ENCODE measurements at places on chromosomes 1 and 21.

DNA sequence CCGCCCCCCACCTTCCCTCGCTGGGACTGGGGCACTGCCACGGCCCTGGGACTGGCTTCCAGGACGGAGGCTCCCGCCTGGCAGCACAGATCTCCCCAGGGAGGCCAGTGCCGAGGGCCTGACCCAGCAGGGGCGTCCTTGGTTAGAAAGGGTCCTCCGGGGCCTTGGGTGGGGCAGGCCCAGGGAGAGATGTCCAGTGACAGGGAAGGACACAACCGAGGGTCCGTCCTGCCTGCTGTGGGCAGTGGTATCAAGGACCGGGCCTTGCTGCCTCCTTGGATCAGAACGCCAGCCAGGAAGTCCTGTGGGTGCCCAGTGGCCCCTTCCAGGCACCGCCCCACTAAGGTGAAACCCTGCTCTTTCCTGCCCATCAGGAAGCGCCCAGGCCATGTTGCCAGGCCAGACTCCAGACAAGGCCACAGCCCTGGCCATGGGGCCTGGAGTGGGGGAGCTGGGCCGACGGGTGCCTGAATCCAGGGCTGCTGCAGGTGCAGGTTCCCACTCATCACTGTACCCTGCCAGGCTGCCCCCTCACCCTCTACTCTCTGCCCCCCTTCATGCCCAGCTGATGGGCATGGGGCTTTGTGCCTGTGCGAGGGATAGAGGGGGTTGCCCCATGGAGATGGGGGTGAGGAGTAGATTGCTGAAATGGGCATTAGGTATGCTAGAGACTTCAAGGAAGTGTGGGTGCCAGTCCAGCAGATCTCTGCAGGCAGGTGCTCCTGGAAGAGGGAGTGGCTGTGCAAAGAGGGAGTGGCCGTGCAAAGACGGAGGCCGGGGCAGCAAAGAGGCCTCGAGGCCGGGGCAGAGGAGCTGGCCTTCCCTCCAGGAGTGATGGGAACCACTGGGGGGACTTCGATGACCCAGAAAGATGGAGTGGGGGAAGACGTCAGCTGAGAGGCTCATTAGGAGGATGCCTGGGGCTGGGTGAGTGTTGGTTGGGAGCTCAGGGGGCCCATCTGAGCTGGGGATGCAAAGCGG lies 2.2 kb upstream of the PRKCZ start:
- DNase-seq, result no peak

- no peak for DNase-seq
Measured at GRCh38 chr1:220768126-220768601, 18.5 kb upstream of the MTARC1 start.

DNA sequence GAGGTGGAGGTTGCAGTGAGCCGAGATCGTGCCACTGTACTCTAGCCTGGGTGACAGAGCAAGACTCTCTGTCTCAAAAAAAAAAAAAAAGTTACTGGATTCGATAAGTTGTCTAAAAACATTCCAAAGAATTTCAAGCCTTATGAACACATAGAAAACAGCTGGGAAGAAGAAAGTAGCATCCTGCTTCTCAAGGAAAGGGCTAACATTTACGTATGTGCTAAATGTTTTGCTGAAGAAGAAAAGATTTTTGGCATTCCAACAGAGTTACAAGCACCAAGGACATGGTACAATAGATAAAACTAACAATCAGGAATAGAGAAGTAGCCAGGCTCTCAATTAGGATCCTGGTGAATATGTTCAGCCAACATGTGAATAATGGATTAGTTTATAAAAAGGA lies 69.8 kb downstream of the HFM1 start:
- no peak for DNase-seq

- no peak for DNase-seq
Measured at GRCh38 chr1:156101880-156102279, 12.6 kb upstream of the LMNA start.

- peak; percentile 4 for DNase-seq
Measured at GRCh38 chr1:14672005-14672404, 73.5 kb downstream of the KAZN start.

- no peak for DNase-seq
Measured at GRCh38 chr1:198633675-198634121, 5.1 kb upstream of the PTPRC start.

DNA sequence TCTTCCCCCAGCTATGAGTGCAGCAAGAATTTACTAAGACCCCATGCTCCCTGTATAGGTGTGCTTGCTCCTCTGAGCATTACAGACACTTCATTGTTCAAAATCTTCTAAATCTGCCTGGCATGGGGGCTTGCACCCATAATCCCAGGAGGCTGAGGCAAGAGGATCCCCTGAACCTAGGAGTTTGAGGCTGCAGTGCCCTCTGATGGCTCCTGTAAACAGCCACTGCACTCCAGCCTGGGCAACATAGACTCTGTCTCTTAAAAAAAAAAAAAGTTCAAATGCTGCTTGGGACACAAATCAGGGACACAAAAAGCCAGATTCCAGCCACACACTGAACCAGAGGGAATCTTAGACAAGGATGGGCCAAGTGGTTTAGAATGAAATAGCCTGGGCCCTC lies 3.4 kb upstream of the ACOT7 start:
- no peak for DNase-seq

- no peak for DNase-seq
Measured at GRCh38 chr1:58649555-58649954, 50.3 kb downstream of the MYSM1 start.

DNA sequence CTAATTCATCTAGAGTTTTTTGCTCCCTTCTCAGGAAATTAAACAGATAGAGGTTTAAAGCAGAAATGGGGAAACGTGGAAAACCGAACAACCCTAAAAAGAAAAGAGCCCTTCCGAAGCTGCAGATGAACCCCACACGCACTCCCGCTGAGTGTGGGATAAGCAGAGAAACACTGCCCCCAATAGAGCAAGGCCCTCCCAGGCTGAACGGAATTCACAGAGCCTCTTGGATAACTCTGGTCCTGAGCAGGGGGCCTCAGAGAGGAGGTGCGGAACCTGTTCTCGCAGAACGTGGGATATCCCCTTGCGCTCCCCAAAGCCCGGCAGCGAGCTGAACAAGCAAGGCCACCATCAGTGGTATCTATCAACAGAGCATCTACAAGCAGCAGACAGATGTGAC lies 44.9 kb downstream of the SSBP3 start:
- no peak for DNase-seq

DNA sequence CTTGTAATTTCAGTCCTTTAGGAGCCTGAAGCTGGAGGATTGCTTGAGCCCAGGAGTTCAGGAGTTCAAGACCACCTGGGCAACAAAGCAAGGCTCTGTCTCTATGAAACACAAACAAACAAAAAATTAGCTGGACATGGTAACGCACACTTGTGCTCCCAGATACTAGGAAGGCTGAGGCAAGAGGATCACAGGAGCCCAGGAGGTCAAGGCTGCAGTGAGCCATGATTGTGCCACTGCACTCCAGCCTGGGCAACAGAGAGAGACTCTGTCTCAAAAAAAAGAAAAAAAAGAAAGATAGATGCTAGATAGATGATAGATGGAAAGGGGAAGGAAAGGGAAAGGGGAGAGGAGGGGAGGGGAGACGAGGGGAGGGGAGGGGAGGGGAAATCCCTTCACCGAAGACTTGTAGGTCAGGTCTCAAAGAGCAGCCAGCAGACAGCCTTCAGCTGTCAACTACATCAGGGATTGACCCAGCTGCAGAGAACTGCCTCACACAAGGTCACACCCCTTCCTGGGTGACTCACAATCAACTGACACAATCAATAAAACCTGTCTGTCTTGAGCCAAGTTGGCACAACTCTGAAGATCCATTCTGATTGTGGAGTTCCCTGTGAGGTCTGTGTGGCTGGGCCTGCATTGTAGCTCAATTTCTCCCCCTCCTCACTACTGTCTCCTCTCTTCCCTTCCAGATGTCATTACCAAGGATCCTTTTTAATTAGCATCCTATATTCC lies 200.6 kb downstream of the RGS7 start:
- DNase-seq, result no peak

- no peak for DNase-seq
Measured at GRCh38 chr1:47302472-47302871, 11.5 kb downstream of the STIL start.

DNA sequence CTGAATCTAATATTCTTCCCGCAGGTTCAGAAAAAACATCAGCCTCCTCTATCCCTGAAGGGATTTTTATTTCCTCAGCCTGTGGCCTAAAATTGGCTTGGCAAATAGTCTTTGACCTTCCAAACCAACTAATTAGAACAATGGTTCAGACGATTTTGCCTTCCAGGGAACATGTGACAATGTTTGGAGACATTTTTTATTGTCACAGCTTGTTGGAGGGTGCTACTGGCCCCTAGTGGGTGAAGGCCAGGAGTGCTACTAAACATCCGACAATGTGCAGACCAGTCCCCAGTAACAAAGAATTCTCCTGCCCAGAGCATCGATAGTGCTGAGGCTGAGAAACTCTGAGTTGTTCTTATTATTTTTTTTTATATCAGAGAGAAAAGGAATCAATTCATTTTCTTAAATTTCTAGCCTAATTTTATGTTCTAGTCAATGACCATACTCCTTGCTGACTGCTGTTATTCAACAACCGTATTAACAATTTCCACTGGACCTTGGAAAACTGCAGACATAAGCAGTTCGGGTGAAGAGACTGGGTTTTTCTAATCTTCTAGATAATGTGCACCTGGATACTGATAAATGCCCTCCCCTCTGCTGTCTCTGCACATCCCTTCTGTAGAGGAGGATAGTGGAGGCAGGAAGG lies 280.7 kb downstream of the LMX1A start:
- DNase-seq, result no peak

DNA sequence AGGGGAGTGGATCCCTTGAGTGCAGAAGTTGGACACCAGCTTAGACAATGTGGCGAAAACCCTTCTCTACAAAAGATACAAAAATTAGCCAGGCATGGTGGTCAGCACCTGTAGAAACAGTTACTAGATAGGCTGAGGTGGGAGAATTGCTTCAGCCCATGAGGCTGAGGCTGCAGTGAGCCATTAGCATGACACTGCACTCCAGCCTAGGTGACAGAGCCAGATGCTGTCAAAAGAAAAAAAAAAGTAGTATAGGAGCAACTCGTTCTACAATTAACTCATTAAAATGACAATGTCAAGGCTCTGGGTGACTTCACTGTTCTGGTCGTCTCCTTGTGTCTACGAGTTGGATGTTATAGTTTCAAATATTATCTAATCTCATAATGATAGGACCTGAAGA lies 370.6 kb upstream of the NCAM2 start:
- no peak for DNase-seq

- DNase-seq, result no peak
Measured at GRCh38 chr1:147808025-147808424, 47.6 kb upstream of the GJA5 start.

GRCh38 chr1:200899015-200899386 lies 4.3 kb downstream of the INAVA start:
- DNase-seq, result no peak

GRCh38 chr1:152145769-152146168 lies 13.3 kb downstream of the RPTN start:
- DNase-seq, result no peak

GRCh38 chr1:35364741-35365140 lies 96.2 kb downstream of the ZMYM4 start:
- DNase-seq, result no peak

DNA sequence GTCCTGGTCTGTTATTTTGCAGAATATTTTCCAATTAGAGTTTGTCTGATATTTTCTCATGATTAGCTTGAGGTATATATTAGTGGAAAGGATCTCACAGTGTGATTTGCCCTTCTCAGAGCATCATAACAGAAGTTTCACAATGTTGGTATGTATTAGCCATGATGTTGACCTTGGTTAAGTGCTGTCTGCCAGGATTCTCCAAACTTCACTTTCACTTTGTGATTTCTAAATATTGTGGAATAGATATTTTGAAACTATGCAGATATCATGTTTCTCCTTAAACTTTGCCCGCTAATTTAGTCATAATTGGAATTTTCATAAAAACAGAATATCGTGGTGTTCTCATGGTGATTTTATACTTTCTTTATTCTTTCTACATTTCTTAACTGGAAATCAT lies 98.0 kb upstream of the DEPDC1 start:
- no peak for DNase-seq

GRCh38 chr1:64268653-64269557 lies 65.5 kb downstream of the UBE2U start:
- peak; percentile 35 for DNase-seq

GRCh38 chr21:42414928-42415769 lies 11.4 kb downstream of the UBASH3A start:
- no peak for DNase-seq

GRCh38 chr21:36701756-36702621 lies 3.1 kb downstream of the SIM2 start:
- no peak for DNase-seq

DNA sequence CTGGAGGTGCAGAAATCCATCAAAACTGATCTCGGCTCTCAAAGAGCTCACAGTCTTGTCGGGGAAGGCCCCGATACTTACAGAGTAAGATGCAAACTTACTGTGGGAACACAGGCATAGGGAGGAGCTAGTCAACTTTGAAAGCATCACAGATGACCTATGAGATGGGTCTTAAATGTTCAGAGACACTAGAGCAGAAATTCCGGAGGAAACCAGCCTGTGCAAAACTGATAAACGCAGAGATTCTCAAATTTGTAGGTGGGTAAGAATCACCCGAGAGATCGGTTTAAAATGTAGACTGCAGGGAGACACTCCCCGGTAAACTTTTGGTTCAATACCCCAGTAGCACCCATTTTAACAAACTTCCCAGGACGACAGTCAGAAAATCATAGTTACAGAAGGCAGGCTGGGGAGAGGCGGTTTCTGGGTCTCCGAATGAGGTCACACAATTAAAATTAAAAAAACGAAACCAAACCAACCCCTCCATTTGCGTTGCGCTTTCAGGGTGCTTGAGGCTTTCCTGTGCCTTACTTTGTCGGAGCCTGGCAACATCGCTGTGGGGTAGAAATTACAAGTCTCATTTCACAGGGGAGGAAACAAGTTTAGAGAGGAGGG lies 755 bp upstream of the THRAP3 start:
- DNase-seq, result peak; percentile 26

GRCh38 chr1:223343692-223344091 lies 20.3 kb downstream of the SUSD4 start:
- no peak for DNase-seq

DNA sequence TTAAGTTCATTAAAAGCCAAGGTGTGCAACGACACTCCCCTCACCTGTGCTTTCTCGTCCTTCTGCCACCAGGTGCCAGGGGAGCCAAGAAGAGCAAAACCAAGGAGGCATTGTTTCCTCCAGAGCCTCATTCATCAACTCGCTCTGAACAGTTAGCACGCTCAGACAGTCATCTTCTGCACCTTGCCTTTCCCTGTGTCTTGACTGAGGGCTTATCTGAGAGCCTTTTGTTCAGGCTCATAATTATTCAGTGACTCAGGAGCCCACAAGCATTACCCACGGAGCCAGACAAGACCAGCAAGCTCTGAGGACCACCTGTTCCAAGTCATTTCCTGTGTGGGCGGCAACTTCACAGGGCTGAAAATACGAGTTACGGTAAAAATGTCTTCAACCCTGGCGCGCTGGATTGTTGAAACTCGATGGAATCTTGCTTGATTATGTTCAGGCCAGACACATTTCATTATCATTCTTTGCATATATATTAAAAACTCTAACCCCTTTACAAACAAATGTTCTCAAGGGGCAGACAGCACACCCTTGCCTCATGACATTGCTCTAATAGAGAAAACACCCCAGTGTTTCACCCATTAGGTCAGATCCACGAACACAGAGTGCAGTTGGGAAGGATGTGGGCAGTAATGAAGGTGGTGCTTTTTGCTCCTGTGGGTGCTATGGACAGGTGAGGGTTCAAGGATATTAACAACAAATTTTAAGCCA lies 89.7 kb upstream of the RUNX1 start:
- DNase-seq, result no peak
